ENCODE measurements at places on chromosomes 11 and 22. TPM values are rescaled to one million over a fixed set of nuclear protein-coding genes. Genes with fewer than 3 reads are reported as not detected.

GRCh38 chr11:10982704-10983510, 125.1 kb upstream of the ZBED5 start:
- DNase-seq: no peak

DNA sequence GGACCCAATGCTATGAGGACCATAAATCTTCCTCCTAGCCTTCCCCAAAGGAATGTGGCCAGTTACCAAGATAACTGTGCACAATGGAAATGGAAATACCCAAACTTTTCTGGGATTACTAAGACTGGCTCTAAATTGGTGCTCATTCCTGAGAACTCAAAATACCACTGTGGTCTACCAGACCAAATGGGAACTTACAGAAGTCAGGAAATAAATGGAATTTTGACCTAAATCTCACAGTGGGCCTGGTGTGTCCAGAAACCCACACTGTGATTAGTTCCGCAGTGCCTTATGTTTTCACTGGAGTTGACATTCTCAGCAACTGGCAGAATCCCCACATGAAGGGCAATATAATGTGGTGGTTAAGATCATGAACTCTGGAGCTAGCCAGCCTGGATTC, 99.4 kb upstream of the ZC3H12C start:
- DNase-seq: no peak

DNA sequence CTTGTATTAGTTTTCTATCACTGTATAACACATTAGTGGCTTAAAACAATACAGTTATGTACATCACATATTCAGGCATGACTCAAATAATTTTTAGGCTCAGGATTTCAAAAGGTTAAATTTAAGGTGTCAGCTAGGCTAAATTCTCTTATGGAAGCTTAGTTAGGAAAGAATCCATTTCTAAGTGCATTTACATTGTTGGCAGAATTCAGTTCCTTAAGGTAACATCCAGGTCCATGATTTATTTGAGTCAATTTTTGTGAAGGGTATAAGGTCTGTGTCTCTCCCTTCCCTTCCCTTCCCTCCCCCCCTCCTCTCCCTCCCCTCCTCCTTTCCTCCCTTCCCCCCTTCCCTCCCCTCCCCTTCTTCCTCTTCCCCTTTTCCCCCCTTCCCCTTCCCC, 399.0 kb upstream of the CNTN5 start:
- no peak for DNase-seq

- DNase-seq: no peak
These were observed 1430.5 kb downstream of the TBC1D22A start for GRCh38 chr22:48192920-48193319.

DNA sequence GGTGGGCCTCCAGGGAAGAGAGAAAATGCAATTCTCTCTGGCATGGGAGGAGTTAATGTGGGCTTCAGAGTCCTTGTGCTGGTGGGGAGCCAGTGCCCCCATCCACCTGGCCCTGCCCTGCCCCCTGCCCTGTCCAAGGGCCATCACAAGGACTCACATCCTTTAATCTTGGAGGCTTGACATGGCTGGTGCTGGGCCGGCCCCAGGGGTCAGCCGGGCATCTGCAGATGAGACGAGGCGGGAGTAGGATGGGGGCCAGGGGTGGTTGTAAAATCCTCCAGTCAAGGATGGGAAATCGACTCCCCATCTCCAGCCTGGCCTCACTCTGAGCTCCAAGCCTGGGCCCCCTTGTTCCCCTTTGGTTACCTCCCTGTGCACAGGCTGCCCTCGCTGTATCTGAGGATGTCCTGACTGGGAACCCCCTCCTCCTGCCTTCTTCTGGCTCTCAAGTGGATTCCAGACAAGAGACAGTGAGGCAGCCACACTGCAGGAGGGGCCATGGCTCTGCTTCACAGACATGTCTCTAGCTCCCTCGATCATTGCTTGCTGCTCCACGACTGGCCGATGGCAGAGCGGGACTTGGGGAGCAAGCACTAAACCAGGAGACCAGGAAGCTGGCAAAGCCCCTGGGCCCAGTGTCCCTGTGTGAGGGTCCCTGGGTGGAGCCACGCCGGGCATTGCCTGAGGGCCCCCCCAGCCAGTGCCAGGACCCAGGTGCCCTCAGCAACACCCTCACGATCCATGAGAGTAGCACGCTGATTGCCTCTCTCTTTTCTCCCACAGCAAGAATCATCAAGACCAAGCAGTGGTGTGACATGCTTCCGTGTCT, 1120.5 kb downstream of the BRD1 start:
- DNase-seq: no peak

DNA sequence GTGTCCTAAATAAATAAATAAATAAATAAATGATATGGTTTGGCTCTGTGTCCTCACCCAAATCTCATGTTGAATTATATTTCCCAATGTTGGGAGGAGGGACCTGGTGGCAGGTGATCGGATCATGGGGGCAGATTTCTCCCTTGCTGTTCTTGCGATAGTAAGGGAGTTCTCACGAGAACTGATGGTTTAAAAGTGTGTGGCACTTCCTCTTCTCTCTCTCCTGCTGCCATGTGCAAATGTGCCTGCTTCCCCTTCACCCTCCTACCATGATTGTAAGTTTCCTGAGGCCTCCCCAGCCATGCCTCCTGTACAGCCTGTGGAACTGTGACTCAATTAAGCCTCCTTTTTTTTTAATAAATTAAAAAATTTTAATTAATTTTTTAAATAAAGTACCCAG, 138.2 kb downstream of the FBXO7 start:
- no peak for DNase-seq

DNA sequence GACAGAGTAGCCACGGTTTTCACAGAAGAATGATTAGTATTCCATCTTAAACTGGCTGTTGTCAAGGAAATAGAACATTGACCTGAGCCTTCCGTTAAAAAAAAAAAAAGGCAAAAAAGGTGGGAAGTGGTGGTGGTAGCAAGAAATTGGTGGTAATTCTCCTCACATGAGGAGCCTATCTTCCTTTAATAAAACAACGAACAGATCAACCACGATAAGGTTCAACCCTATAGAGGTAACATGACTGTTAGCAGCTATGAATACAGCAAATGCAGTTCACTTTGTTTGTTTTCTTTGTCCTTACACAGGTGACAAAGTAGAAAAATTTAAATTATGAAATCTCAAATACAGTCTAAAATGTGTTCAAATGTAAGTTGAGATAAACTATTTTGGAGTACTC, 181.6 kb downstream of the TTC28 start:
- no peak for DNase-seq

- DNase-seq: no peak
These were observed 112.2 kb downstream of the NCAM1 start for GRCh38 chr11:113073290-113073953.

- no peak for DNase-seq
These were observed 1.9 kb downstream of the NEAT1 start for GRCh38 chr11:65424205-65425104.

GRCh38 chr22:27087051-27087450, 429.7 kb downstream of the MIAT start:
- DNase-seq: no peak

DNA sequence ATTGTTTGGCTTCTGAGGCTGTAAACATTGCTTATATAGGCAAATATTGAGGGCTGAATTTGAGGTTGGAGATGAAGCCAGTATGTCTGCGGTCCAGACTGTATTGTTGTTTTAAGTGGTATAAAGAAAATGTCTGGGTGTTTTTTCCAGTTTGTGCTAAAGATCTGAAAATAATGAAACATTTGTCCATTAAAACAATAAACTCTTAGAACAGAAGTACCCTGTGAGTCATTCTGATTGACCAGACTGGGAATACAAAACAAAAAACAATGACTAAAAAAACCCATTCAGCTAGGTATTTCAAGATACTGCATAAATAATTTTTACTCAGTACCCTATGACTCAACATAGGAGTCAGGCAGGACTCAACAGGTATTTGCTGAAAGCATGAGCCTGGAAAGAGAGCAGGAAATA, 20.4 kb downstream of the ALKBH8 start:
- no peak for DNase-seq

DNA sequence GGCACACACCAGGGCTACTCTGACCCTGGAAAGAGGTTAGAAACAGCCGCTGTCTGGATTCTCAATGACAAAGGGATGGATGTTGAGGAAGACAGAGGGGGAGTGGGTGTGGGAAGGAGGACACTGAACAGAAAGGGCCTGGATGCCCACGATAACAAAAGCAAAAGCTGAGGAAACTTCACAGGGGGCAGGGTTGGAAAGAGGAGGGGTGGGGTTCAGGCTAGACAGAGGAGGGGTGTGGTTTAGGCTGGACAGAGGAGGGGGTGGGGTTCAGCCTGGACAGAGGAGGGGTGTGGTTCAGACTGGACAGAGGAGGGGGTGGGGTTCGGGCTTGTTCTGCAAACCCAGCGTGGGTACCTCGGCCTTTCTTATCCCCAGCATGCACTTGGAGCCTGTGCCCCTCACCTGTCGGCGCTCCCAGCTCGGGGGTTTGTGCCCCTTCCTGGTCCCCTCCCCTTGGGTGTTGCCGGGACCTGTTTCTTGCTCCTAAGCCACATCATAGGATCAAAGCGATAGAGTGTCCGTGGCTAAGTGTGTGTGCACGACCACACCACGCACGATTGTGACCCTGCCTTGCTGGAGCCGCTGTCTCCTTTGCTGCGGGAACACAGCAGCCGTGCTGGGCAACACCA, 75.6 kb downstream of the BRD1 start:
- no peak for DNase-seq

- DNase-seq: no peak
These were observed 1.6 kb downstream of the CECR2 start for GRCh38 chr22:17370766-17371432.

GRCh38 chr11:107276077-107276476, 181.5 kb downstream of the CWF19L2 start:
- no peak for DNase-seq

DNA sequence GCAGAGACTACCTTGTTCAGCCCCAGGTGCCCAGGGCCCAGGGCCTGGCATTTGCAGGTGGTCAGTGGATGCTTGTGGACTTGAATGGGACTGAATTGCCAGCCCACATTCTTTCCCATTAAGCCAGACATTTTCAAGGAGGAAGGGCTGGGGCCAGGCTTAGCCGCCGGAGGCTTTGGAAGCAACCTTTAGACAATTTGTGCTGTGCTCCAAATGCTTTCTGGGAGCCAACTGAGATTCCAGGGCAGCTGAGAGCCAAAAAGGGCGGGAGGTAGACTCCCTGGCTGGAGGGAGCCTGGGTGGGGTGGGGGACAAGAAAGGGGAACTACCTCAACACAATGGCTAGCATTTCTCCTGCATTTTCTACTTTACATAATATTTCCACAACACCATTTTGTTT, 54.8 kb upstream of the TIMP3 start:
- no peak for DNase-seq

DNA sequence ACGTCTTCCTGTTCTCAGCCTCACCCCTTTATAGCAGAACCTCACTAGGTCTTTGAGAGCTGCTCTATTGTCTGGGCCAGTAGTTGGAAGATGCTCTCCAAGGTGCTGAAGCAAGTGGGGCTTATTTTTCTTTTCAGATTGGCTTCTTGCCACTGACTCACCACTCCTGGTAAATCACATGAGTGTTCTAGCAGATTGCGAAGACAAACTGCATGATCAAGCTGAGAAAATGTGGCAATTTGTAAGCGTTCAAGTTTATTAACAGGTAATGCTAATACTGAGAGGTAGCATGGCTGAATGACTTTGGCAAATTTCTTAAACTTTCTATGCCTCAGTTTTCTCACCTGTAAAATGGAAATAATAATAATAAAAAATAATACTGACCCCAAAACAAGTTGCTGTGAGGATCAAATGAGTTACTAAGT, 59.2 kb downstream of the CACNG2 start:
- no peak for DNase-seq

- no peak for DNase-seq
These were observed 16.3 kb downstream of the ADORA2A start for GRCh38 chr22:24443668-24444067.

DNA sequence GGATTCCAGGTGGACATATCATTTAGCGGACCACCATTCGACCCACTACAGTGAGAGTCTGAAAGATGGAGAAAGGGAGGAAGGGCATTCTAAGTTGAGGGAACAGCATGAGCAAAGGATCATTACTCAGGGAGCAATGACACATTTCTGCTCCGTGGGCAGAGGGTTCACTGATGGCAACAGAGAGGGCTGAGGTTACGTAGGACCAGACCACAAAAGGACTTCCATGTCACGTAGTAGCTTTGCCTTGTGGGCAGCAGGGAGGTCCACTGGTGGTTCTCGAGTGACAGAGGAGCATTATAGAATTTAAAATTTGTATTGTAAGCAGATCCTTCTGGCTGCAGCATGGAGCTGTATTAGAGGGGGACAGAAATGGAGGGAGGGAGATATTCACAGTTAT, 109.7 kb upstream of the NAV2 start:
- no peak for DNase-seq

DNA sequence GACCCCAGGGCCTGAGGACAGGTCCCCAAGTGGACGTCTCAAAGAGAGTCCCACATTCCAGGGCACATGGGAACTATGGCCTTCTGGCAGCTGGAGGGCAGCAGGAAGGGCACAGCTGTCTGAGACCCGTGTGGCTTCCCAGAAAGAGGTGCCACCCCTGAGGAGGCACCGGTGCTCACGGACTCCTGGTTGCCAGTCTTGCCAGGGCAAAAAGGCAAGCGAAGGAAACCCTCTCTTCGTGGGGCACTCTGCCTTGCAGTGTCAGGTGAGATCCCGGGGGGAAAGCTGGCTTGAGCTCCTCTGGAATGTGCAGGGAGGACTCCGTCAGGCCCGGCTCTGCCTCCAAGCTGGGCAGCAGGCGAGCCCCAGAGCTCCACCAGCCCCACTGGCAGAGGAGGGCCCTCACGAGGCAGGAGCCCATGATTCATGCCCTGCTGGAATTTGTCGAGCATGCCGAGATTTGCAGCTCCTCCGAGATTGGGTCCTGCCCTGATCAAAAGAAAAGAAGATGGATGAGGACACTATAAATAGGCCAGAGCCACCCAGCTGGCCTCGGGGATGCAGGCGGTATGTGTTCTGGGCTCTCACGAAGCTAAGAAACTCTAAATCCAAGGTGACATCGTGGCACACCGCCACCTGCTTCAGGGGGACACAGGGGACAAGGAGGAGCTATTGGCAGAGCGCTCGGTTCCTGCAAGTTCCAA, 9.9 kb upstream of the CELSR1 start:
- no peak for DNase-seq

- DNase-seq: no peak
These were observed 242.9 kb upstream of the UBASH3B start for GRCh38 chr11:122412581-122412980.

GRCh38 chr11:2328021-2328420, 26.2 kb downstream of the TSPAN32 start:
- DNase-seq: no peak

GRCh38 chr11:113572136-113572735, 97.0 kb upstream of the DRD2 start:
- DNase-seq: no peak

CDC42EP1 gene
- 0.94 TPM for total RNA-seq

LIF gene
- total RNA-seq: not detected

GP1BB gene
- 21.8 TPM for total RNA-seq

TRPC6 gene
- total RNA-seq: 6.9 TPM

TPBGL gene
- total RNA-seq: under 0.01 TPM

OR4S2 gene
- total RNA-seq: not detected

MS4A6E gene
- total RNA-seq: not detected

DRAP1 gene
- 50.4 TPM for total RNA-seq

CHRM4 gene
- total RNA-seq: 0.78 TPM

LARGE2 gene
- total RNA-seq: 0.16 TPM

NNMT gene
- not detected for total RNA-seq

BTBD18 gene
- total RNA-seq: not detected
